Activated CD8-positive, alpha-beta memory T cell treated with anti-CD3 and anti-CD28 coated beads for 24 hours (primary cell): ENCODE measurements at places on chromosomes 12 and 14.

- no peak for DNase-seq
These were observed 460.4 kb downstream of the DPF3 start for GRCh38 chr14:72433511-72433910.

GRCh38 chr12:85057370-85057963, 21.3 kb downstream of the LRRIQ1 start:
- no peak for DNase-seq

DNA sequence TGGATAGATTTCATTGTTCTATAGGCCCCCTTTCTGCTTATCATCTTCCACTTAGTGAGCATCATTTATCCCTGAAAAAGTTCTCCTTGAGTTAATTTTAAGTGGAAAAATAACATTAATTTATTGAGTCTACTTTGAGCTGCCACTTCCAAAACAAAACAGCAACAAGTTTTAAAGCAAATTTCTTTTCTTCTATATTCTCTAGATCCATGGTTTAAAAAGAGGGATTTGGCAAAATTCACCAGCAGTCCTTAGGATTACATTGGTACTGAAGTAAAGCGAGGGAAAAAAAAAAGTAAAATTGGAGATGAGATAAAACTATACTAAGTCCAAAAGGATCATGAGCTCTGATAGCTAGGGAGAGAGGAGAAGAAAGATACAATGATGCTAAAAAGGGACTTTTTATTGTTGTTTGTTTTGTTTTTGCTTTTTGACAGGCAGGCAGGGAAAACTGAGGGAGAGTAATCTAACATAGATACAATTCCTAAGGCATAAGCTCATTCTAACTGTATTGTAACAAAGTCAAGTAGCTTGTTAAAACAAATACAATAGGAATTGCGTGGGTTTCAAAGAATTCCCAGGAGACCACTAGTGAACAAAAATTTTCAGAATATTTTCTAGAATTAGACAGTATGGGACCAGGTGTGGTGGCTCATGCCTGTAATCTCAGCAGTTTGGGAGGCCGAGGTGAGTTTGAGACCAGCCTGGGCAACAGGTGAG, 19.2 kb upstream of the PLEKHA5 start:
- DNase-seq = no peak

DNA sequence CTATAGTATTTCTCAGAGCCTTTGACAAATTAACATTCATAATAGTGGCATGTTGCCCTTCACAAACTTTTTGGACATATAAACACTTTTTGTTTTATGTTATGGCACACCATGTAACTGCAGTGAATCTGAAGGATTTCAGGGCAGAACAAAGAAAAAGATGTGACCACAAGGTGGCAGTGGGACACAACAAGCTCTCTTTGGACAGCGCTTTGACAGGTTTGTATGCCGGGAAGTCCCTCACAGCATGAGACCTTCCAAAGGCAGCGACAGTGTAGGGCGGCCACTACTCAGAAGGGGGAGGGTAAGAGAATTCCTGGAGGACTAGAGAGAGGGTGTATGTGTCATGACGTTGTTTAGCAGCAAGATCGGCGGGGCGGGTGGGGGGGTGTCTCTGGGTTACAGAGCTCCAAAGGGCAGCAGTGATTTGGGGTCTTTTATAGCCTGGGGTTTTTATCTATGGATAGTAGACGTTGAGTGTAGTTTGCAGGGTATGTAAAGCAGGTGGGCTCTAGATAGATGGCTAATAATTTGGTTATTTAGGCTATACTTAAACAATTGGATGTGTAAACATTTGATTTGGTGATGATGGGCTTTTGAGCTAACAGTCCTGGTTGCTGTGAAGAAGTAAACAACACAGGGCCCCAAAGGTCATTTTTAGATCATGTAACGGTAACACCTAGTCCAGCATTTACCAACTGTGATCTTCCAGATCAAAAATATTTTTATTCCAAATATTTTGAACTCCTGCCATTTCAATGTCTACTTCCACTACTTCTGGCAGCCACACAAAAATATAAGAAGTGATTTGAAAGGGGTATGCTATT, 22.9 kb downstream of the ETFBKMT start:
- peak; percentile 76 for DNase-seq
